ENCODE measurements at places on chromosomes 16 and 17.

- no peak for DNase-seq
Observed at GRCh38 chr17:28201315-28201714, 117.7 kb upstream of the TMEM97 start.

- no peak for DNase-seq
Observed at GRCh38 chr16:56525236-56525635, 5.4 kb upstream of the BBS2 start.

GRCh38 chr17:72308744-72309385, 188.0 kb downstream of the SOX9 start:
- no peak for DNase-seq

DNA sequence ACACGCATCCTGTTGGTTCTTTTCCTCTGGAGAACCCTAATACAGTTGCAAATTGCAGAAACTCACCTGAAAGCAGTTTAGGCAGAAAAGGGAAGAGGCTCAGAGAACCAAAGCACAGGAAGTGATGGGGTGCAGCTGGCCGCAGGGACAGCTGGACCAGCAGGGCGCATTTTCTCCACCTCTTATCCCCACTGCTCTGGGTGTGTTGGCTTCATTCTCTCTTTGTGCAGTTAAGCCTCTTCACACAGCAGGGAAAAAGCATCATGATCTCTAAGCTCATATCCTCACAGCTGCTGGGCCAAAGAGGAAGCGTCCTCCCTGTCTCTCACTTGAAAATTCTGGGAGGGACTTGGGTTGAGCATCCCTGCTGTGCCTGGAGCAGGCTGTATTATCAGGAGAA, 20.0 kb upstream of the LRRC75A start:
- peak; percentile 86 for DNase-seq

DNA sequence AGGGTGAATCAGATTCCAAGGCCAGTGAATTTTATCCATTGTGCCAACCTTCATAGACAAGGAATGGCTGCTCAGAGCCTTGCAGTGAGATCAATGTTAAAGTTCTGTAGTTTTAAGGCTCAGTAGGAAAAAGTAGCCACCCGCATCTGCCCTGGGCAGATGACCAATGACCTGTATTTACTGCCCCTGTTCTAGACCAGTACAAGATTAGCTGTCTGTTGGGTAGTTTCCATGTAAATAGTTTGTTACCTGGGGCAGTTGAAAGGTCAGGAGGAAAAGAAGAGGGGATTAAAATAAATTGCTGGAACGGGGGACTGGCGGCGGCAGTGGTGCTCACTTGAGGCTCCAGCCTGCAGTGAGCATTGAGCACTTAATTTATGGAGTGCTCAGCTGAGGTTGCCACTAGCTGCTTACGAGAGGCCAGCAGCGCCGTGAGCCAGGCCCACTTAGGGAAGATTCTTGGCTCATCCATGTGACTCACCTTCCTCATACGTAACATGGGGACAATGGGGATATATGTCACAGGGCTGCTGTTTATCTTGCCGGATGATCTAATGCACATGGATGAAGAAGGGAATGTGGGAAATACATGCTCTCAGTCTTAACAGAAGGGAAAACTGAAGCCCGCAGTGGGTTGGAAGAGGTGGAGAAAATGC, 10.7 kb upstream of the NOS2 start:
- DNase-seq, result no peak

- DNase-seq, result no peak
Observed at GRCh38 chr17:3544365-3544764, 13.2 kb downstream of the TRPV3 start.

- DNase-seq, result no peak
Observed at GRCh38 chr16:50739031-50739430, 2.9 kb upstream of the CYLD start.

DNA sequence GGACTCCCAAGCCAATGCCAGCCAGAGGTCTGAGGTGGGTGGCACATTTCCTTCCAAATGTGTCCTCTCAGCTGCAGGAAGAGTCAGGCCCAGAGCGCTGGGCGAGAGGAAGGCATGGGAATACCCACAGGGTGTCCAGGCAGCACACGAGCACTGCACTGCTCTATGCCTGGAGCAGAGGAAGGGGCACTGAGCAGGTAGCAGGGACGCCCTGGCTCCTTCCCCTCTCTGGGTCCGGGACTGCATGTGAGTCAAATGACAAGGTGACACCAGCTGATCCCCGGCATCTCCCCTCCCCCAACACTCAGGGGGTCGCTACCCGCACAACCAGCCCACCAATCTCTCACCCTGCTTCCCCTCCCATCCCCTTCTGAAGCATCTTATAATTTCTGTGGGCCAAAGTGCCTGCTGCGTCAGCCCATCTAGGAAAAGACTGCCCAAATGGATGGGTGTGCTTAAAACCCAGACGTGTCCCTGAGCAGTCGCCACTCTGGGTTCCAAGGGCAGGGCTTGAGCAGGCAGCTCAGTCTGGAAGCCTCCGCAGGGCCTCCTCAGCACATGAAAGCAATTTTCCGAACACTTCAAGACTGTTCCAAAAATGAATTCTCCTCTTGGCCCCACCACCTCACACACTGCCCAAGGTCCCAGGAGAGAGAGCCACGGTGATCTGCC, 12.0 kb upstream of the BCAR1 start:
- DNase-seq, result no peak

DNA sequence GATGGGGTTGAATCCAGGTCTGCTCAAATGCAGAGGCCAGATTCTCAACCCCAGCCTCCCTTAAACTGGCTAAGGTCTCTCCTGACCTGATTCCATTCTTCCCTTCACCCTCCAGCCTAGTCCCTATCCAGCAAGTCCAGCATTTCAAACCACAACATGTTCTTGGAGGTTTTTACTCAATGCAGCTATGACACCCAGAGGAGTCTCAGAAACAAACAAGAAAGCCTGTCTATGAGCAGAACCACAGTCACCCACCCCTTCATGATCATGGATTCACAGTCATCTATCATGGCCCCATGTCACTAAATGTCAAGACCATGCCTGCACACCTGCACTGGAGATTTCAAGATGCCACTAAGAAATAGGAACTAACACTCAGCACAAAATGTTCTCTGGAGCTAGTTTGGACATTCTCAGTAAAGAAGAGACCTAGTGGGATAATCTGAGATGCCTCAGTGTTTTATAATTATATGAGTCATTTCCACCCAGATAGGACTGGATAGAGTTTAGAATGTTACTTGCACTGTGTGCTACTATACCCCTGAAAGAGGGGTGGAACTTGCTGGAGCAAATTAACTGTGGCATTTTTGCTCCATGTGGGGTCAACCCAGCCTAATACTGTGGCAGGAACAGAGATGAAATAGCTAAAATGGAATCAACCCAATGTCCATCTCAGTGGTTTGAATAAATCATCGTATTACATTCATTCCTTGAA, 9.5 kb upstream of the METTL22 start:
- DNase-seq, result no peak

DNA sequence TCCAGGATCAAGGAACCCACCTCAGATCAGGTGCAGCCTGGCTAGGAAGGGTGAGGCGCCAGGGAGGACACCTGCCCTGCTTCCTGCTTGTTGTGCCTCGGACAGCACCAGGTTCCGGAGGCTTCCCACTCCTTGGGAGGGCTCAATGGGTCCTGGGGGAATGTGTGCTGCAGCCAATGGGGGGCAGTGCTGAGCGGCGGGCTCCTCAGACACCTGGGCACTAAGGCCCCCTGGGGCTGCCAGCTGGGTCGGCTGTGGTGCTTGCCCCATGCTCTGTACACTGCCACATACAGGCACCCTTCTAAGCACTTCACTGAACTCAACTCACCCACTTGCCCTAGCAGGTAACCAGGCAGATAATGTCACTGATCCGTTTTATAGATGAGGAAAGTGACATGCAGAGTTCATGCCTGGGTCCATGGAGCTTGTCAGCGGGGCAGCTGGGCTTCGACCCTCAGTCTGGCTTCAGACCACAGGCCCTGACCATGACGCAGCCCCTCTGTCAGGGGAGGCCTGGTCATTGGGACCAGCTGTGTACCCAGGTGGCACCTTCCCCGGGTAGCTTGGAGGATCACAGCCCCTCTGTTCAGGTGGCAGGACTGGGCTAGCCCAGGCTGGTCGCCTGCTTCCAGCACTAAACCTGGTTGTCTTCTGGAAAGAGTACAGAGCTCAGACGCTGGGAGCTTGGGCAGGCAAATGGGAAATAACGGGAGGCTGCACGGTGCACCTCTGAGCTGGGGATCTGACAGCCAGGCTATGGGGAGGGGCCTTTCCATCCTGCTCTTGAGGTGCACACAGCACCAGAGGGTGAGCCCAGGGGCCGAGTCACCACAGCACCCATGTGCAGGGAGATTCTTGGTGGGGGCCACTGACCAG, 8.2 kb downstream of the FN3K start:
- DNase-seq, result no peak

DNA sequence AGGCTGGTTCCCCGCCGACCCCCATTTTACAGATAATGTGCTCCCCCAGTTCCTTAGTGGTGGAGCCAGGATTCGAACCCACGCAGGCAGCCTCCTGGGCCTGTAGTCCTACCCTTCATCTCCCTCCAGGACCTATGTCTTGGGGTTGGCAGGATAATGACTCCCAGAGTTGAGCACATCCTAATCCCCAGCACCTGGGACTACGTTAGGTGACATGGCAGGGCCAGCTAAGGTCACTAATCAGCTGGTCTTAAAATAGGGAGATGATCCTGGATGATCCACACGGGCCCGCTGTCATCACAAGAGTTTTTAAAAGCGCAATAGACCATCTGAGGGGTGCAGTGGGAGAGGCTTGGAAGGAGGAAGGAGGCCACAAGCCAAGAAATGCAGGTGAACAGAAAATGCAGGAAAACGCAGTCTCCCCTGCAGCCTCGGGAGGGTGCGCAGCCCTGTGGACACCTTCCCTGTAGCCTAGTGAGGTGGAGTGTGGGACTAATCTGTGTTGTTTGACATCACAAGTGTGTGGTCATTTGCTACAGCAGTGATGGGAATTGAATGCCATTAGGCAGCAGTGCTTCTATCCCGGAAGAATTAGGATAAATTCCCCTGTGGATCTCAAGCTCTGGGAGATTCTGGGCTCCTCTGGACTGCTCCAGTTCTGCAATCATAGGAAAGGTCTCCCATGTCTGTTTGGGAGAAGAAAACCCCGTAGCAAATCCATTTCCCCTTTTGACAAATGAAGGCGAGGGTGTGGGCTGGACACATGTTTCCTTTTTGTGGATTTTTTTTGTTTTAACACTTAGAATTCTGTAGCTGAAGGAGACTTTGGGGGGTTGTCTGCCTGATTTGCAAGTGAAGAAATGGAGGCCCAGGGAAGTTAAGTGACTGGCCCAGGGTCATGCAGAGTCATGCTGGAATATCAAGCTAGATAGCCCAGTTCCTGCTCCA, 297.7 kb downstream of the SEC14L1 start:
- no peak for DNase-seq

- DNase-seq, result no peak
Observed at GRCh38 chr16:69894676-69895075, 56.5 kb upstream of the CLEC18A start.

DNA sequence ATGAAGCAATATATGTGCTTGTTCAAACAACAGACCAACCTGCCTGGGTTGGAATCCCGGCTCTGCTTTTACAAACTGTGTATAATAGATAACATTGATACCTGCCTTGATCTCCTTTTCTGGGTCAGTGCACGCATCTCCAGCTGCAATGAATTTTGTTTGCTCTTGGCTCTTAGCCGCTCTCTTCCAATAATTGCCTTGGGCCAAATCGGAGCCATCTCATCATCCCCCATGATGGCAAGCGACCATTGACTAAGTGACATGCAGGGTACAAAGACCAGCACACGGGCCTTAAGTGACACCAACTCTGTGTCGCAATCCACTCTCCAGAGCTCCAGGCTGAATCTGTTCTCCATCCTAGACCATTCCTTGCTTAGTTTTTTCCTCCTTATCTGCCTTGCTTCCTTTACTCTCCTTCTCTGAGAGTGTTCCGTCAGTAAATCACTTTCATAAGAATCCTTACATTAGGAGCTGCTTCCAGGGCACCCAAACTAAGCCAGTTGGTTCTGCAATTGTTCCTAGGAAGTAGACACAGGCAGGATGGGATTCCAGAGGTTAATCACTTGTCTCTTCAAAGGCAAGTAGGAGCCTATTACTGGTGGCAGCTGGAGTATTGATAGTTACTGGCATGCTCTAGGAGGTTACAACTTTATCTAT, 134.2 kb downstream of the ABCA8 start:
- no peak for DNase-seq

DNA sequence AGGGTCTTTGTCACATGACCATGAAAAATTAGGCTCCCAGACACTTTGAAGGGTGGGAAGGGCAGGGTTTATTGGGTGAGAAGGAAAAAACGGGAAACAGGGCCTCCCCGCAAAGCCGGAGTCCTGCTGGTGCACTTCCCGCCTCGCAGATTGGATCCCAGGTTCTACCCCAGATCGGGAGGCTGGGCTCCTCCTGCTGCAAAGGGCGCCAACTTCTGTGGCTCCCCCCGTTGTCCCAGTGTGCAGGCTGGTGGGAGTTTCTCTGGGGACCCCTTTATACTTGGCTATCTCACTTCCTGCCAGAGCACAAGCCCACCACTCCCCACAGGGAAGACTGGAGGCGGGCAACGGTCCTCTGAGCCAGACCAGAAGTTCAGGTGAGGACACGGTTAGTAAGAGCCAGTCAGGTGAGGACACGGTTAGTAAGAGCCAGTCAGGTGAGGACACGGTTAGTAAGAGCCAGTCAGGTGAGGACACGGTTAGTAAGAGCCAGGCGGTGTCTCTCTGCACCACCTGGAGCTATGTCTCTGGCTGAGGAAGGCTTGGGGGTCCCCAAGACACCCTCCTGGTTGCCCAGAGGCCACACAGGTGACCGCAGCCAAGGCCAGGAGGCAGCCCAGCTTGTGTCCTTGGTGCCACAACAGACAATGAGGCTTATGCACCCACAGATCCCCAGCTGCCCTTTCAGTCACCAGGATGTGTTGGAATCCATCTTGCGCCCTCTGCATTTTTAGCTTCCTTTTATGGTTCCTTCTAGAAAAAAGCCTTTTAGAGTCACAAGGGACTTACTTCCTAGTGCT, 48.1 kb upstream of the CHMP6 start:
- DNase-seq, result no peak

DNA sequence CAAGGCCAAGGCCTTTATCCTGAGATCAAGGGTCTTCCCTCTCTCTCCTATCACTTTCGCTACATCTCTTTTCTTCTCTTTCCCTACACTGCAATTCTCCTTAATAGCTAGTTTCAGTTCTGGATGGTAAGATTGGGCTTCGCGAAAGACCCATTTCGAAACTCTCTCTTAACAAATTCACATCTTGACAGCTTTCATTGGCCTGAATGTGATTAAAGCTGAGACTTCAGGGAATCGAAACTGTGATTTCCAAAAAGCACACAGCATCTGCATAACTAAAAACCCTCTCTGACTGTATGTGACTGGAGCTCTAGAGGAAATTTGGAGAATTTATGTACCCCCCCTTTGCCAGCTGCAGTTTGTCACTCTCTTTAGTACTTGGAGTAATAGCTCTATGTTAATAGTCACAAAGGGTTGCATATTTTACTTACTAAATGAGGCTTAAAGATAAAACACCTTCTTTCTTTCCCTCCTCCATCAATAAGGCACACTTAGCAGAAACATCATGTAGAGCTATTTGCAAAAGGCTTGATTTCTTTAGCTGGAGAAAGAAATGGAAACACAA, 105.3 kb upstream of the FAM20A start:
- no peak for DNase-seq

- DNase-seq, result peak; percentile 77
Observed at GRCh38 chr17:77002103-77003045, 134.2 kb downstream of the MGAT5B start.

Data from SHP77 (cell line).